ENCODE measurements at places on chromosomes 2 and 18.

- DNase-seq, result no peak
Measured at GRCh38 chr2:146260551-146260950, 1584.3 kb upstream of the ACVR2A start.

DNA sequence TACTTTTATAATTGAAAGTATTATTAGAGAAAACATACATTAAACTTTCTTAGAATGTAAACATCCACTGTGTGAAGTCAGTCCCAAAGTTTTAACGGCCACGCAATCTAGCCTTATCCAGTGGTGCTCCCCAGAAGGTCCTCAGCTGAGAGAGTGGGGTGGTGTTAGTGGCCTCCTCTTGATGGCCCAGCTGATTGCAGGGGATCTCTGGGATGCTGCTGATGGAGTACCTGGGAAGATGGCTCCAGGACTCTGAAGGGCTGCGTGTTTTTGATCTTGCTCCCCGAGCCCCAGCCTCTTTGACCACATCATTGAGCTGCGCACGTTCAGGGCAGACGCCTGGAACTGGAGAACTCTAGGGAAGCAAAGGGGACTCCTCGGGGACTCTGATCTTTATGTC is 181.4 kb downstream of the FAM210A start:
- DNase-seq, result no peak

GRCh38 chr2:109510136-109511028 is 103.4 kb downstream of the SEPTIN10 start:
- peak; percentile 85 for DNase-seq

DNA sequence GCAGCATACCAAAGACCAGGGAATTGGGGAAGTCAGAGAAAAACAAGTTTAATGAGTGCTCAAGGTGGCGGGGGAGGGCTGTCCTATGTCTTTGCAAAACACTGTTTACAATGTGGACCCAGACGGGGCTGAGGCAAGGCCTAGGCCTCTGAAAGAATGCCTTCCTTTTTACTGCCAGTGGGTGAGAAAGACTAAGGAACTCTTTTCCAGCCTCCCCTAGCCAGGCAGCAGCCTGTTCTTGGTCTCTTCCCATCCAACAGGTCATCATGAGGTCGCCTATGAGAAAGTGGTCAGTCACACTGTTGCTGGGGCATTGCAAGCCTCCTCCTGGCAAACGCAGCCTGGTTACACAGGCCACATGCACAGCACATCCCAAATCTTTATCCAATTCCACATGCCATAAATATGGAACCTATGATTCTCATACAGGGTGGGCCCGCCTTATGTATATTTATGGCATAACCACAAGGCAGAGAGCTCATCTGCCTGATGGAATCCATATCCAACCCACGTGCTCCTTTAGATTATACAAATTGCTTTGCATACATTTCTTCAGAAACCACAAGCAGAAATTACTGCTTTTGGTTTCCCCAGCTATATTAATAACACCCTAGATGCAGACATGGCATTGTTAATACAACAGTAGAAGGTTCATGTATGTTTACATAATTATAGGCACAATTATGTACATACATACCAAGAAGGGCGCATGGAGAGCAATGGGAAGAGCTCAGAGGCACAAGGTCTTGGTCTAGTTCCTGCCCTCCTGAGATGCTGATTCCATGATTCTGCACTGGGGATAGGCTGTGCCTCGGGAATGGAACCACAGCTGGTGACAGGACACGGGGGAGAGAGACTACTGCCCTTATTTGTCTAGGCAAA is 48.6 kb downstream of the NRP2 start:
- DNase-seq, result peak; percentile 64

GRCh38 chr18:48613589-48614404 is 75.0 kb downstream of the CTIF start:
- no peak for DNase-seq

- no peak for DNase-seq
Measured at GRCh38 chr2:55056024-55056521, 5.8 kb upstream of the RTN4 start.

GRCh38 chr2:25328152-25329085 is 13.3 kb downstream of the DNMT3A start:
- DNase-seq, result no peak

GRCh38 chr2:30686000-30686399 is 121.2 kb downstream of the CAPN13 start:
- DNase-seq, result no peak

- no peak for DNase-seq
Measured at GRCh38 chr2:211349031-211349430, 792.6 kb downstream of the CPS1 start.

- DNase-seq, result no peak
Measured at GRCh38 chr2:214378455-214379103, 32.3 kb upstream of the VWC2L start.

DNA sequence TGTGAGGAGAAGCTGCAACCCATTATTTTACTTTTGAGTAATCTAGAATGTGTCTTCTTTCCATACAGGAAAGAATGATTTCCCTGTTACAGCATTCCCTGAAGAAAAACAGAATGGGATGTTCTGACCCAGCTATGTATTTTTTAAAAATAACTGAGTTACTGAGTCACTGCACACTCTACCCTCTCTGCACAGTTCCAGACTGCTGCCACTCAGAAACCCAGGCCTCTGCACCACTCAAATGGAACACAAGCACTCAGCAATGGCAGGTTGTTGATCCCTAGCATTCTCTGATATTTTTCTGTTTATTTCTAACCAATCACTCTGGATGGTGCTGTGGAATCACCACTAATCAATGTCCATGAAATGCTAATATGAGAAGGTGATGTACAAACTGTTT is 1300.0 kb upstream of the FAM98A start:
- no peak for DNase-seq

DNA sequence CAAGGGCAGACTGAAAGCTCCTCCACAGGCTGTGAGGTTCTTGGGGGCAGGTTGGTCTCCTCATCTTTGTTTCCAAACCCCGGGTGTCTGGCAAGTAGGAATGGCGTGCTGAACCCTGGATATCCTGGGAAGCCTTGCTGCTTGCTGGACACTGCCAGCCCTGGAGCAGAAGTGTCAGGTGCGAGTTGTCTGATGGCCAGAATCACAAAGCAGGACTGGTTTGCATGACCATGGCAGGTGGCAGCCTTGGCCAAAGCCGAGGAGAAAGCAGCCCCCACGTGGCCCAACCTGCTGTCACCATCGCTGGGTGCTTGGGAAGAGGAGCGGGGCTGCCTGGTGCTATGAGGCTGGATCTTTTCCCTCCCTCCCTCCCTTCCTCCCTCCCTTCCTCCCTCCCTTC is 309.5 kb upstream of the HS6ST1 start:
- DNase-seq, result no peak

GRCh38 chr18:24068945-24069693 is 54.6 kb downstream of the TTC39C start:
- DNase-seq, result no peak

DNA sequence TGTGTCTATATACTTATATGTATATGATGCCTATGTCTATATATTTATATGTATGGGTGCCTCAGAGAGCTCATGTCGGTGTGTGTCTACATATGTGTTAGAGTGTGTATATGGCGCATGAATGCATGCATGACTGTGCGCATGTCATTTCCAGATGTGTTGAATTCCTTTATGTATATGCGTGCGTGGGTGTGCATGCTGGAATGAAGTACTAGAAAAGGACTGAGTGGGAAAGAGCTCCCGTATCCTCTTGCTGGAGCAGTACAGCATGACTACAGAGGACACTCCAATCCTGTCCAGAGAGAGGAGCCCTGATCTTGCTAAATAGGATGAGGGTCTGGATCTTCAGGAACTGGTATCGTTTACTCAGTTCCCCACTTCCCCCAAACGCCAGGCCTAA is 56.8 kb upstream of the LRPPRC start:
- no peak for DNase-seq

DNA sequence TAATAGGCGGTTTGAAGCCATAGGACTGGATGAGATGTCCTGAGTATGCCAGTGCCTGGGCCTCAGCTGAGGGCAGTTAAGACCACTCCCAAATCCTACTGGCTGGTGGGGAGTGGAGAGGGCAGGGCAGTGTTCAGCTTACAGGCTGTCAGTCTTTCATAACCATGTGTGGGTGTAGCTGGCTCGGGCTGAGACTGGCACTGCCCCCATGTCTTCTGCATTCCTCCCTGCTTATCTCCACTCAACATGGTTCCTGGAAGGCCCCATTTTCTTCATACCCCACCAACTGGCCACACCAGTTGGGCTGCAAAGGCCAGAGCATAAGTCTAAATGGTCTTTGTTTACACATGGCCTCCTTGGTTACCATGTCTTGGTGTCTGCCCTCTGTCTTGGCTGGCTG is 17.2 kb upstream of the IL37 start:
- DNase-seq, result no peak

- no peak for DNase-seq
Measured at GRCh38 chr2:240191001-240191400, 50.5 kb upstream of the OTOS start.

DNA sequence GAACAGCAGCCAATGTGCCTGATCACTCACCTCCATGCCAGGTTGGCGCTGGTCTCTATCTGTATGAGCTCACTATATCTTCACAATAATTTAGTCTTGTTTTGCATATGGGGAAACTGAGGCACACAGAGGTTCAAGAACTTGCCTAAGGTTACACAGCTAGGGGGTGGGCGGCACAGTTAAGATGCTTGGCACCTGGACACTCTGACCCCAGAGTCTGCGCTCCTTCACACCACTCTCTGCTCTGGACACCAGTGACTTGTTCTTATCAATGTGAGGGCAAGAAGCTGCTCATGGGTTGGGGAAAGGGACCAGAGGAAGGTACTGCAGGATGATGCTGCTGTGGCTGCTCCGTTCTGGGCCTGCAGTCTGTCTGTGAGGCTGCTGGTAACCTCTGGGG is 27.1 kb downstream of the FBLN7 start:
- no peak for DNase-seq

DNA sequence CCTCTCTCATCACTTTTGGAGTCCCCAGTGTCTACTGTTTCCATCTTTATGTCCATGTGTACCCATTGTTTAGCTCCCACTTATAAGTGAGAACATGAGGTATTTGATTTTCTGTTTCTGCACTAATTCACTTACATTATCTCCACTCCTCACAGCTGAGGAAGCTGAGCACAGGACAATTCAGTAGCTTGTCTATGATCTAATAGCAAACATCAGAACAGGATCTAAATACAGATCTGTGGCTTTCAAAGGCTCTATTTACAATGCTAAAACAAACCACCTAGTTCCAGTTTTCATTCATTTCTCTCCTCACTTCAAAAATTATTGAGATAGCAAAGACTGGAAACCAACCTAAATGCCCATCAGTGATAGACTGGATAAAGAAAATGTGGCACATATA is 52.0 kb upstream of the DDX18 start:
- DNase-seq, result no peak

DNA sequence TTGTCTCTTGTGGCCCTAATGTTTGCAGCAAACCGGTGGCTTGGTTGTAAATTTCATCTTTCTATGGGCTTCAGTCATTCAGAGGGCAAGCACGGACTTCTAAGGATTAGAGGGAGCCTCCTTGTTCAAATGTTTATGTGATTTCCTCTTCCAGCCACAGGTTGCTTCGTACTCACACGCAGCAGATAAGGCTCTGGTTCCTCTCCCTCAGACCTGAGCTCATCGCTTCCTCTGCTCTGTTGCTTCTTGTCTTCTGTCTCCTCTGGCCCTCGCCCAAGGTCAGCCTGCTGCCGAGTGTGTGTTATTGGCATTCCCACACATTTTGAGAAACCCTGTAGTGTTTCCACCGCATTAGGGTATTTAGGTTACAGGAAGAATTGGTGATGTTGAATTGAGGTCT is 44.0 kb downstream of the MYL12B start:
- DNase-seq, result no peak

DNA sequence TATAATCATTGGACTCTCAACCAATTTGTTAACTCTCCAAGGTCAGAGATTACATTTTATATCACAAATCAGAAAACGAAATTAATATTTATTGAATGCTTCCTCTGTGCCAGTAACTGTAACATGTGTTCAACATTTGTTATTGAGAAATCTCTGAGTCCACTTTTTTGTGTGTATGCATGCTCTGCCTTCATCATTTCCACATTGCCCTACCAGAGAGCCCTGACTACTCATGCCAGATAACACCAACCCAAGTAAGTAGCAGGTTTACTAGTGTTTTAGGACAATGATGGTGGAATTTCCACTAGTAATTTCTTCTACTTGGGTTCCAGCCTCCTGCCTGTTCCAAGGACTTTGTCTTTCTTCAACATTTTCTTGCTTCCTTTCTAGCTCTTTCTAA is 14.2 kb upstream of the FAP start:
- DNase-seq, result peak; percentile 55

GRCh38 chr2:212547716-212548454 is 9.3 kb upstream of the ERBB4 start:
- DNase-seq, result no peak

DNA sequence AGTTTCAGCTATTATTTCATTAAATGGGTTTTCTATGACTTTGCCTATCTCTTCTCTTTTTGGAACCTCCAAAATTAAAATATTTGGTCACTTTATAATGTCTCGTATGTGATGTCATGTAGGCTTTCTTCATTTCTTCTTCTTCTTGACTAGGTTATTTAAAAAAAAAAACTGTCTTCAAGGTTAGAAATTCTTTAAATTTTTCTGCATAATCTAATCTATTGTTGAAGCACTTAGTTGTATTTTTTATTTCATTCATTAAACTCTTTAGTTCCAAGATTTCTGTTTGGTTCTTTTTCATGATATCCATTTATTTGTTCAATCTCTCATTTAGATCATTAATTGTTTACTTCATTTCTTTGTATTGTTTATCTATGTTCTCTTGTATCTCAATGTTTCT is 43.8 kb upstream of the ROCK1 start:
- no peak for DNase-seq

DNA sequence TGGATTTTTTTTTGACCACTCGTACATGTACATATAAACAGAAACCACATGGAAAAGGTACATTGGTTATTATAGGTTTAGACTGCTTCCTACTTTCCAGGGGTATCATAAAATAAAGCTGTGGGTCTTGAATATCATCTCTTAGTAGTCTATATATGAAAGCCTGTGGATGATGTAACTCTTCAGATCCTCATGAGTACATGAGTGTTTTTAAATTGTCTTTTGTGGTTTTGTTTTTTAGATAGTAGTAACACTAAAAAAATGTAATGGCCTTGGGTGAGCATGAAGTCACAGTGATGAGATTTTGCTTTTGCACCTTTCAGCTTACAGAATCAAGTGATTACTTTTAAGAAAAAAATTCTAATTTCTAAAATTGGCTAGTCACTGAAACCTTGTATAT is 80.2 kb downstream of the RAB3GAP1 start:
- no peak for DNase-seq

DNA sequence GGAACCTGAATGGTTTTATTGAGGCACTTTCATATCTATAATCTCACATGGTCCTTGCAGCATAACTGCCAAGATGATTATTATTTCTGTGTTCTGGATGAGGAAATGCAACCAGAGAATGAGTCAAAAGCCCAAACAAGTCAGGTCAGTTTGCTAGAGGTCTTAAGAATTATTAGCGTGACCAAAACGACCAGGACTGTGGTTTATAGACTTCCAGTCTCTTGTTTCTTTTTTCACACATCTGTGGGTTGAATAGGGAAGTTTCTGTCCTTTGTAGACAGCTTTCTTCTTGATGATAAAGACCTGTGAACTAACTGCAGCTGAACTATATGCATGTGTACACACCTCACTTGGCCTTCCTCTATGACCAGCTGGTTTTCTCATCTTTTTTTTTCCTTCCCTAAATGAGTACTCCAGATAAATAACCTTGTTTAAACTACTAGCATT is 13.9 kb downstream of the ADAM23 start:
- no peak for DNase-seq

Data from inflammatory macrophage (primary cell).